NCI-H1436 treated with DMSO at 0.1 percent for 48 hours (cell line): ENCODE measurements at places on chromosomes 2 and 18.

DNA sequence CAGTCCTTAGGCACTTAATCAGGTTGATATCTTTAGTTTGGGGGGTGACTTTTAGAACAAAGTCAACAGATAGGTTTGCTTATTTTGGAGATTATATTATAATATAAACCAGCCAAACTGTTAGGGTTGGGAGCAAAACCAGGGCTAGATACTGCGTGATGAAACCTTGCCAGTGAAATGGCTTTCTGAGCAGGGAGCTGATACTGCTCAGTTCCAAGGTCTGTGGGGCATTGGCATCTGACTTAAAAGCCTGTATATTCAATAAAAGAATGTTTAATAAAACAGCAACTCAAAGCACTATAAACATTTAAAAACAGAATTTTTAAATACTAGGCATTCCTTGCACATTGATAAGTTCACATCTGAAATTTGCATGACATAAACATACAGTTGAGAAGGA lies 19.3 kb downstream of the PTPRM start:
- DNase-seq: no peak

- no peak for DNase-seq
These were observed 226.5 kb upstream of the SPRED2 start for GRCh38 chr2:65658881-65659280.

DNA sequence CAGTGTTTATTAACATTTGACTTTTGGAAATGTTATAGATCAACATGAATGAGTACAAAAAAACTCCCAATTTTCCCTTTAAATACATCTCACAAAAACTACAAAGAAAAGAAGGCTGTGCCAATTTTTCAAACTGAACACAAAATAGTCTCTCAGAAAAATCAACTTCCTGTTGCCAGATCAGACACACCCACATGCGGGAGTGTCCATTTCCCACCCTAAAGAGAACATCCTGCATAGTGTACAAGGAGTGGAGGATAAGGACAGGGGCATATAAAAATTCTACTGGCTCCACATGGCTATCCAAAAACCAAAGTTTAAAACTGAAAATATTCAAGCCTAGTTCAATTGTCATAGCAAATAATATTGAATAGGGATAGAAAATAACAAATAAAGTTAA lies 165.3 kb downstream of the ATAD2B start:
- DNase-seq: no peak

GRCh38 chr18:75125382-75126331 lies 83.3 kb downstream of the PTGR3 start:
- no peak for DNase-seq

DNA sequence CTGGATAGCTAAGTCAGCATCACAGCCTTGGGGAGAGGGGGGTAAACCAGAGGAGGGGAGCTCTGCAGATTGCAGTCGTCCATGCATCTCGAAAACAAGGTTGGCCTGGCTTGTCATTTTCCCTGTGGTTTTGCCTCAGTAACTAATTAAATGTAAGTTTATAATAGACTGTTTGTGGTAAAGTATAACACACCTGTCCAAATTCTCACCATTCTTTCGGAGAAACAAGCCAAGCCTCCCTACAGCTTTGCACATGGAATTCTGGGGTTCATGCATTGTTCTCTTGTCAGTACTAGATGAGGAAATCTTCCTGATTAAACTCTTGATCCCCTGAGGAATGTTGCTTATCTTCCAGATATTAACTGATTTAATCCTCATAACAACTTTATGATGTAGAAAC lies 1065.2 kb upstream of the FAM98A start:
- DNase-seq: no peak

DNA sequence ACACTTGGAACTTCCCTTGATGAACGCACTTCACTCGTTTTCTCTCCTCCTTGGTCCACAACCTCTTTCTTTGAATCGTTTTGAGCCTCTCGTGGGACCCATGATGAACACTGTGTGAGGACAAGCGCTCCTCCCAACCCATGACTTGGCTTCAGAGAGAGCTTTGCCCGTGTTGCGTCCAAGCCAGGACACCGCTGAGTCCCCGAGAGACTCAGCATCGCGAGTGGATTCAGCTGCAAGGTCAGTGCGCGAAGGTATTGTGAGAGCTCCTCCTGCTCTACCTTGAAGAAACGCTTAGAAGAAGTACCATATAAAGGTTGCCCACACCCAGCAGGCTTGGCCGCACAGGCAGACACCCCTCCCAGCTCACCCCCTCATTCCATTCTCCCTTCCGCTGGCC lies 58.7 kb downstream of the ZNF516 start:
- DNase-seq: no peak

GRCh38 chr2:106117882-106118684 lies 76.0 kb downstream of the UXS1 start:
- no peak for DNase-seq

DNA sequence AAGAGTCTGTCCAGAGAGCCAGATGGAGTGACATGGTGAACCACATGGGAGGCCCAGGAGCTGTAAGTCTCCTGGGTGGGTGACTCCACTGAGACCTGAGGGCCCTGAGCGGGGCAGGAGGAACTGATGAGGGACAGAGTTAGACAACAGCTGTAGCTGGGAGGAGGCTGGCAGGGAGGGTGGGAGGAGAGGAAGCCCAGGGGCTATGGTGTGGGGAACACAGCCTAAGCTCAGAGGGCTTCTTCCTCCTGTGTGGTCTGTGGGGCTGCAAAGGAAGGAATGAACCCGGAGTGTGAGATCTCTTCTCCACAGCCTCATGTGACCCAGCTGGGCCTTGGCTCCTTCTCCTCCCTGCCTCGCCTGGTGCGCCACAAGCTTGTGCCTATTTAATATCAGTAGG lies 395.6 kb upstream of the HS6ST1 start:
- DNase-seq: no peak

- DNase-seq: no peak
These were observed 244.7 kb downstream of the NDUFA10 start for GRCh38 chr2:239780236-239780994.

DNA sequence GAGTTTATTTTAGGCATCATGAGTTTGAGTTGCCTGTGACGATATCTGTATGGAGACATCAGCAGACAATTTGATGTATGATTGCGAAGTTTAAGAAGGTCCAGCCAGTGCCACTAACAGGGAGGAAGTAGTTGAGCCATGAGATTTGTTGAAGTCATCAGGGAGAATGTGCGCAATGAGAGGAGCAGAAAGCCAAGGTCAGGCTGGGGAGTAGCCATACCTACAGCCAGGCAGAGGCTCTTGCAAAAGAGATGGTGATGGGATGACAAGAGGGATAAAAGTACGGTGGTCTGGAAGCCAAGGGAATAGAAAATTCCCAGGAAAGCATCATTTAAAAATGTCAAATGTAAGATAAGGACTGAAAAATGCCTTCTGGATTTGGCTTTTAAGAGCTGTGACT lies 51.2 kb downstream of the LIMS1 start:
- DNase-seq: no peak

GRCh38 chr2:191629001-191629453 lies 48.9 kb upstream of the NABP1 start:
- no peak for DNase-seq

GRCh38 chr18:70520867-70521266 lies 232.0 kb downstream of the SOCS6 start:
- DNase-seq: no peak

GRCh38 chr2:231648579-231649174 lies 56.0 kb downstream of the TEX44 start:
- DNase-seq: no peak

- DNase-seq: no peak
These were observed 90.3 kb downstream of the SLC25A12 start for GRCh38 chr2:171803757-171804156.

- no peak for DNase-seq
These were observed 78.6 kb downstream of the BARD1 start for GRCh38 chr2:214730800-214731407.

DNA sequence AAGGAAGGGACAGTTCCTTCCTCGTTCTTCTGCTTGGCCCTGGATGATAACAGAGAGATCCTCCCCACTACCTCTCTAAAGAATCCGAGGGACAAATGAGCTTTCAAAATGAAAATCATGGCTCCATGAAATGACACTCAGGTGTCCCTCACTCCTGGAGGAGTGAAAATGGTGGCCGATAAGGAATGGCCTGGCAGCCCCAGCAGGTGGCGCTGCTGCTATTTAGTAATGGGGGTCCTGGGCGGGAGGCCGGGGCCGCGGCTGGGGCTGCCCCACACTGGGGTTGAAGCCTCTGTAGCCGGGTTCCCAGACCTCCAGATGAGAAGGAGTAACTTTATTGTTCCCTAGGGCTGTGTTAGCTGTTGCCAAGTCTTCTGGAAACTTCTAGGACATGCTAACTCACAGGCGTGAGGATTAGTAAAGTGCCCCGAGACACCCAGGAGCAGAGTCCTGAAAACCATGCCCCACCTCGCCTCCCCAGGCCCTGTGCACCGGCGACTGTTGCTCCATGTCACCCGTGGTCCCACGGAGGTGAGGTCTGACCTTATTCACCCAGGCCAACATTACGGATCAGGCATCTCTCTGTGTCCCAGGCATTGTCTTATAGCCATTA lies 138.0 kb downstream of the CTIF start:
- DNase-seq: no peak

DNA sequence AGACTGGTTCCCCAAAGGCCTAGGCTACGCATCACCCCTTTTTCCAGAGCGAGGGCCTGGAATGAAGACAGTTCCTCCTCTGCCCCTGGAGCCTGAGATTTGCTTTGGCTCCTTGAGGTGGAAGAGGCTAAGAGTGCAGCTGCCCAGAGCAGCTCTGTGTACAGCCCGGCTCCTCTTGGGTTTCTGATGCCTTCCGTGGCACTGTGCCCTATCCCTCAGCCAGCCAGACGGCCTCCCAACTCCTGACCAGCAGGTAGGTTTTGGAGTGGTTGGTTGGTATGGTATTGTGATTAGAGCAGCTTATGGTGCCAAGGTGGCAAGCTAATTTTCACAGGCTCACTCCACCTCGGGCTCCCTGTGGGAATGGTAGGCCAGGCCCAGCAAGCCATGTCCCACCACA lies 112.2 kb downstream of the TANC1 start:
- no peak for DNase-seq

GRCh38 chr2:71129902-71130151 lies 202 bp downstream of the MCEE start:
- DNase-seq: no peak

DNA sequence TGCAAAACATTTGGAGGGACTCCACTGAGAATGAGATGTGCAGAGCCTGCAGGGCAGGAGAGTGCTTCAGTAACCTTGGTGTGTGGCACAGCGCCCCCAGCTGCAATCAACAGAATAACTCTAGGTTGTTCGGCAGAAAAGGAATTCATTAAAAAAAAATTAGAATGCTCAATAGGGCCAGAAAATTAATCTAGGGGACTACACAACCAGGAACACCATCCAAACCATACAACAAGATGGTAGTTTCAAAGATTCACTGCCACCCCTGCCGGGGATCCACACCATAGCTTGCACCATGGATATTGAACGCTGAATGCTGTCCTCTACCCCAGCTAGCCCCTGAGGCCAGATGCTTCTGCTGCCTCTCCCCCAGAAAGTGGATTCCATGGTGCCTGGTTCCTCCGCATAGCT lies 50.1 kb downstream of the THUMPD2 start:
- no peak for DNase-seq

DNA sequence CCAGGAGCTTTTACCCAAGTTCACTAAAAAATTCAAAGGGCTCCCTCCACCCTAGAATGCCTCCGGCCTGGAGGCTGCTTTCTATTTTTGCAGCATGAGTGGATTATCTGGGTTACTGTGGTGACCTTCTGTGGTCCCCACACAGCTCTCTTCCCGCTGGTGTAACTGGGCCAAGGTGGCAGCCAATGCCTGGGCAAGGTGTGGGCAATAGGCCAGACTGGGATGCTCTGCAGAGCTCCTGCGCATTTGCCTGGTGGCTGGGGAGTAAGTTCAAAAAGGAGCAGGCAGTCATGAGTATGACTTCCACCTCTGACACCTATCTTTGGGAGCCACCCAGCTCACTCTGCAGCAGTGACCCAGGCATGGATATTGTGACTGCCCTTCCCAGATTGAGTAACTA lies 130.5 kb upstream of the SPRED2 start:
- DNase-seq: no peak

DNA sequence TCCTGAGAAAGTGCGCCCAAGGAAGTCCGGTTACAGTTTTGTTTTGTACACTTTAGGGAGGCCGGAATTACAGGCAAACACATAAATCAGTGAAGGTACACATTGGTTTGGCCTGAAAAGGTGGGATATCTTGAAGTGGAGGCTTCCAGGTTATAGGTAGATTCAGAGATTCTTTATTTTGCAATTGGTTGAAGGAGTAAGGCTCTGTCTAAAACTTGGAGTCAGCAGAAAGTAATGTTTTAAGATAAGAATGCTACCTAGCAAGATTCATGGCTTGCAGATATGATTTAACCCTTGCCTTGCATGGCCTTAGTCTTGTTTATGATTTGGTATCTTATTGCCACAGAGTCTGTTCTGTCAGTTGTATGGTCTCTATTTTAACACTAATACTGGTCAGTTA lies 165.9 kb upstream of the NDUFV2 start:
- DNase-seq: no peak

- DNase-seq: no peak
These were observed 112.0 kb upstream of the CTDP1 start for GRCh38 chr18:79567481-79568147.

- DNase-seq: no peak
These were observed 277.4 kb upstream of the MC4R start for GRCh38 chr18:60649842-60650536.

DNA sequence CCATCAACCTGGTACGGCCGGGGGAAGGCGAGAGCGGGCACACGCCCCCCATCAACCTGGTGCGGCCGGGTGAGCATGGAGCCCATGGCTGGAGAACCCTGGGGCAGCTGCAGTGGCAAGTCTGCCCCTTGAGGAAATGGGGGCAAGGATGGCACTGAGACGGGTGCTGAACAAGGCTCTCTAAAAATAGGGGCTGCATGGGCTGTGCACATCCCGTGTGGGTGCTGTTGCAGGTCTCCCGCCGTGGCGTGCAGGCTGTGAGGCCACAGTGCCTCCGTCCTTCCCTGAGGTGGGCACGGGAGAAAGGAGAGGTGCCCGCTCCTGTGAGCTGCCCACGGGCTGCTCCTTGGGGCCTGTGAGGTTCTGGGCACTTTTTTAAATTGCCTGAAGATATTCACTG lies 99.2 kb downstream of the NFATC1 start:
- no peak for DNase-seq

- DNase-seq: no peak
These were observed 633.4 kb upstream of the TMEFF2 start for GRCh38 chr2:192828175-192828574.

- no peak for DNase-seq
These were observed 402.9 kb downstream of the TNS1 start for GRCh38 chr2:217599906-217600305.

DNA sequence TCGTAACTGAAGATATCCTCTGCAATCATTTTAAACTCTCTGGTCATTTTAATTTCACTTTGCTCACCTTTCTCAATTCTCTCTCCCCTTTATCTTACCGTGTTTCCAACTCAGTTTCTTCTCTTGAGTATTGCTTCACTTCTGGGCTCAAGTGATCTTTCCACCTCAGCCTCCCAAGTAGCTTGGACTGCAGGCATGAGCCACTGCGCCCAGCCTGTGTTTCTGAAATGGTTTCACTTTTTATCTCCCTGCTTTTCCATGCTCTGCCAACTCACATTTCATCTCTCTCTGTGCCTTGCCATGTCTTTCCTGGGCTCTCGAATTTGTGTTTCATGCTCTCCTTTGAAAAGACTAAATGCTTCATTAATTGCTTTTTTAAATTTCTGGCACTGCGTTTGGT lies 30.5 kb upstream of the TMEM131 start:
- no peak for DNase-seq
